Stimulated activated CD8-positive, alpha-beta memory T cell treated with anti-CD3 and anti-CD28 coated beads, Interleukin-4, amount 100 ng/mL, for 1 hour (primary cell): ENCODE measurements at places on chromosomes 13 and 19.

DNA sequence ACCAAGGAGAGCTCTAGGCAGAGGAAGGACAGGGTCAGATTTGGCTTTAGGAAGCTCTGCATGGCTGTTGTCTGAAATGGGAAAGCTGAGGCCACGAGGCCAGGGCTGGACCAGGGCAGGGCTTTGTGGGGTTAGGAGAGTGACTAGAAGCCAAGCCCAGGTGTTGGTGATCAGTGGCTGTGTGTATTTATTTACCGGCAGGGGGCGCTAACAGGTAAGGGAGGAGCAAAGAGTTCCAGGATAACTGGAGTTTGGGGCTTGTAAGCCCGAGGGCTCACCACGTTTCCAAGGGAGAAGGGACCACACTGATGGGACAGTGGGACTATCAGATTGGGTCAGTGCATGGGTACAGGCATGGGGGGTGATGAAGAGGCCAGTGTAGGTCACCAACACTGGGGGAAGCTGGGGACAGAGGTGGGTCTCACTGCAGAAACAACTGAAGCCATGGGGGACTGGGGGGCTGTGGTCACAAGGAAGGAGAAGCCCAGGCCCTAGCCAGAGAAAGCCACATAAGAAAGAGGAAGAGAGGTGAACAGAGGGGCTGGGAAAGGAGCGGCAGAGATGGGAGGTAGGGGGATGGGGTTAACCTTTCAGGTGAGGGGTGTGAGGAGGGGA lies 3.9 kb downstream of the TMEM147 start:
- no peak for DNase-seq

DNA sequence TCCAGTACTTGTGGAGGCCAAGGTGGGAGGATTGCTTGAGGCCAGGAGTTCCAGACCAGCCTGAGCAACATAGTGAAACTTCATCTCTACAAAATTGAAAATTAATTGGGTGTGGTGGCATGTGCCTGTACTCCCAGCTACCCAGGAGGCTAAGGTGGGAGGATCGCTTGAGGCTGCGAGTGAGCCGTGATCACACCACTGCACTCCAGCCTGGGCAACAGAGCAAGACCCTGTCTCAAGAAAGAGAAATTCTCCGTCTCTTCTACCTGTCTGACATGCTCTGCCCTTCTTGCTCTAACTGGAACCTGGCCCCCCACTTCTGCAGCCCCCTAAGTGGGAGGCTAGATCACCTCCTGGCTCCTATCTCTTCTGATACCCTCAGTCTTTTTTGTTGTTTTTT lies 7.4 kb downstream of the EIF3K start:
- no peak for DNase-seq

DNA sequence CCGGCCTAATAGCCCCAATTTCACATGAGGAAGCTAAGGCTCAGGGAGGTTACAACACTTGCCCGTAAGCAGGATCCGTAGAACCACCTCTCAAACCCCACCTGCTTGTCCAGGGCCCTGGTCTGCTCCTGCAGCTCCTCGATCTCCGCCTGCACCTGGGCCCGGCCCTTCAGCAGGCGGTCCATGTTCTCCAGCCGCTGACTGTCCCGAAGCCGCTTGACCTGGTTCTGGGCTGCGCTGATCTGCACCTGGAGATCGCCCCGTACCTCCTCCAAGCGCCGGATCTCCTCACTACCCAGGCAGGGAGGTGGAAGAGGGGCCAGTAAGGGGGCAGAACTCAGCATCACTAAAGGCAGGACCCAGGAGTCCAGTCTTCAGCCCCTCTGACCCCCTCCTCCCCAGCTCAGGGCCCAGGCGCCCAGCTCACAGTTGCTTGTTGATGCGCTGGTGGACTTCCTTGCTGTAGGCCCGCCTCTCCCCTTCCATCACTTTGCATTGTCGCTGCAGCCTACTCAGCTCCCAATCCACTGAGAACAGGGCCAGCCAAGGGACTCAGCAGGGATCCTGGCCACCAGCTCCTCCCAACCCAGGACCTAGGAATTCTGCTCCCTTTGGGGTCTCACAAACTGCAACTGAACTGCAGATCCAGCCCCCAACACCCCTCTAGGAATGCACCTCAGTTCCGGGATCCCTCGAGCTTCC lies 6.9 kb upstream of the EMP3 start:
- no peak for DNase-seq

GRCh38 chr19:43782689-43783231 lies 2.0 kb upstream of the KCNN4 start:
- DNase-seq, result no peak

DNA sequence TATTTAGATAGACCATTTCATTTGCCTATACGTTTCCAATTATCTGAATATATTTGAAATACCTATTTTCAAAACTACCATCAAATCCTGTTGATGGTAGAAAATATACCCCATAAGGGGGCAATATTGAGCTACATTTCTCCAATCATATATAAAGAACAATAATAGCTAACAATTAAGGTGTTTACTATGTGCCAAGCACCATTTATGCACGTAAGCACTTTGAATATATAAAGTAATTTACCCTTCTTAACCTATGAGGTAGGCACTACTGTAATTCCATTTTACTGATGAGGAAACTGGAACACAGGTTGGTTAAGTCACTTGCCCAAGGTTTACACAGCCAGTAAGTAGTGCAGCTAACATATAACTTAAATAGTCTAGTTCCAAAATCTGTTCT lies 79.2 kb downstream of the UBL3 start:
- no peak for DNase-seq

DNA sequence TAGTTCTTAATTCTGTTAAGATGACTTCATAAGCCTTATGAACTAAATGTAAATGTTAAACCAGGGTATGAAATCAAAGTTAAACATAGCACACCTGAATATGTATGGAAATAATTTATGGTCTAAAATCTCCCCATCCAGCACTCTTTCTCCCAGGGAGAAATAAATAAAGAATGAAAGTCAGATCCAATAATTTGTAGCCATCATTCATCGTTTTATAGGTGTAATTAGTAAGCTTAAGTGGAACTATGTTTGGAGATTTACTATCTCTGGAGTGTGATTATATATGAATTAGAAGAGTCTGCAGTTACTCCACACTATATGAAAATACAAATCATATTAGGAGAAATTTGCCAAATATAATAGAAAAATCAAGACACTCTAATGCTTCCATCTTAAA lies 405.1 kb downstream of the DACH1 start:
- DNase-seq, result no peak

- DNase-seq, result no peak
Observed at GRCh38 chr13:106109391-106109791, 426.1 kb downstream of the EFNB2 start.
